ENCODE measurements at places on chromosomes 13 and 19.

DNA sequence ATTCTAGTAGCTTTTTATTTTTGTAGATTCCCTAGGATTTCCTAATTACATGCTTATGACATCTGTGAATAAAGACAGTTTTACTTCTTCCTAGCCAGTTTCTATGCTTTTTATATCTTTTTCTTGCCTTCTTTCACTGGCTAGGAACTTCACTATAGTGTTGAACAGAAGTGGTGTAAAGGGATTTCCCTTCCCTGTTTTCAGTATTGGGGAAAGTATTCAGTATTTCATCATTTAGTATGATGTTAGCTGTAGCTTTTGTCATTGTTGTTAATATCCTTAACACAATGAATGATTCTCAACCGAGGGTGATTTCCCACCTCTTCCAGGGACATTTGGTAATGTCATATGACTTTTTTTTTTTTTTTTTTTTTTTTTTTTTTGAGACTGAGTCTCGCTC, 77.3 kb downstream of the SLC6A16 start:
- DNase-seq: no peak

GRCh38 chr19:44732235-44733014, 16.1 kb upstream of the BCL3 start:
- DNase-seq: no peak

DNA sequence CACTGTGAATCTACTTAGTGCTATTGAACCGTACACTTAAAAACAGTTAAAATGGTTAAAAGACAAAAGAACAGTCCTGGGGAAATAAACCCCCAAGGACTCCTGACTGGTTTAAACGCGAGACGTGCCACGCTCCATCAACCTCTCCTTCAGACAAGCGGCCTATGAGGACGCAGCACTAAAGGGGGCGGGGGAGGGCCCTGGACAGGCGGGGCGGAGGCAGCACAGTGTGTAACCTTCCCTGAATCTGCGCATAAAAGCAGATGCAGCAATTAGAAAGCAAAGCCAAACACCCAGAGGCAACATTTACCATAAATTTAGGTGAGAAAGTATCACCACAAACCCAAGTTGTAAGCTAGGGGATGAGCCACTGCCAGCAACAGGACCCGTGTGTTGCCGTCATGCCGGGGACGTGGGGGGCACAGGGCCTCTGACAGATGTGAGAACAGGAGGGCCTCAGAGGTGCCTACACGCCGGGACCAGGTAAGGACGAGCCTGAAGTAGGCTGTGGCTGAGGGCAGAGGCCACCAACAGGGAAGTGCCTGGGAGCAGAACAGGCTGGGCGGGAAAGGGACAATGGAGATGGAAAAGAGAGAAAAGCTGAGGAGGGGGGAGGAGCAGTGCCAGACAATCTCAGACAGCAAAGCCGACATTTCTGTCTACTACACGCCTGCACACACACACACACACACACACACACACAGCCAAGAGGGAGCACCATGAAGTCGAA, 15.3 kb upstream of the ADPRHL1 start:
- no peak for DNase-seq

- peak; percentile 65 for DNase-seq
Measured at GRCh38 chr13:43572656-43573360, 214.0 kb downstream of the ENOX1 start.

GRCh38 chr13:41854758-41855157, 106.2 kb downstream of the VWA8 start:
- DNase-seq: no peak

DNA sequence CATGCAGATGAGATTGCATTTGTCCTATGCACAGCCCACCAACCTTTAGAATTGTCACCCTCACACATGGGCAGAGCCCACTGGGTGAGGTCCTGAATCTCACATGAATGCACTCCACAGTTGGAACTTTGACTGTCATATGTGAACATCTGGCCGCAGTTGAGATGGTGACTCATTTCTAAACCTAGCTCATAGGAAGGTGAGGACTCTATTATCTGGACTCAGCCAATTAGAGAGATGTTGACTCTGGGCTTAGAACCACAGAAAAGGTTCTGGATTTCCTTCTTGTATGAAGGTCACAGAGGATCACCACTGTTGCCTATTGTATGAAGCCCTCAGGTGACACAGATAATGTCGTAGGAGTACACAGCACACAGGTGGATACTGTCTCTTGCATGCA, 25.6 kb upstream of the ZNF681 start:
- no peak for DNase-seq

GRCh38 chr13:106472621-106473020, 62.8 kb downstream of the EFNB2 start:
- DNase-seq: no peak

- no peak for DNase-seq
Measured at GRCh38 chr13:110130431-110130830, 176.5 kb downstream of the COL4A1 start.

- DNase-seq: no peak
Measured at GRCh38 chr19:11504502-11505031, 1.1 kb downstream of the ZNF653 start.

DNA sequence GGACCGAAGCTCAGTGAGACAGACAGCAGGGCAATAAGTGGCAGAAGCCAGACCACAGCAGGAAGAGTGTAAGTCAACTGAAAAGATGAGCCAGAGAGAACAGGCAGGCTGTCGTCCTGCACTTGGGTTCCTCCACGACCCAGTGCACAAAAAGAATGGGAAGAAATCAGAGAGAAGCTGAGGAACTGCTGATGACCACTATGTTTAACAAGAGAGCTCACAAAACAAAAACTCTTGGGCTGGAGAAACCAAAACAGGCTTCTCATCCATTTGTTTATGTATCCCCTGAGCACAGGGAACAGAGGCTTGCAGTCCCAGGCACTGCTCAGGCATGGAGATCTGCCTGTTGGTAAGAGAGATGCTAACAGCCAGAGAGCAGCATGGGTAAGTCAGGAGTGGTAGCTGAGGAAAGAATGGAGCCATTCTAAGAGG, 14.0 kb downstream of the AKAP8L start:
- no peak for DNase-seq

DNA sequence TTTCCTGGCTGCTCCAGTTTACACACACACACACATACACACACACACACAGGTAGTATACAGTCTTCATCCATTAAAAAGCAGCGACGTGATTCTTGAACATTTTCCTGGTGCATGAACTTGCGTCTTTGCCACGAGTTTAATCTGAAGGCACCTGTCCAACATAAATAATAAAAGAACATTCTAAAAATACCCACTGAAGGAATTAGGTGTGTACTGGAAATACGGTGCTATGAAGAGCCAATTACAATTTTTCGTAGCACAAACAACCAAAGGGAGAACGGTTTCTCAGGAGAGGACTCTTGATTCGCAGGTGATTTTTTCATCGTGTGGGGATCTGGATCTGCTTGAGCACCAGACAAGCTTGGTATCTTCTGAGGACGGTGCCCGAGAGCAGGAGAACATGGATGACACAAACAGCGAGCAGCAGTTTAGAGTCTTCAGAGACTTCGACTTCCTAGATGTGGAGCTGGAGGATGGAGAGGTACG, 61.2 kb downstream of the ZAR1L start:
- no peak for DNase-seq

DNA sequence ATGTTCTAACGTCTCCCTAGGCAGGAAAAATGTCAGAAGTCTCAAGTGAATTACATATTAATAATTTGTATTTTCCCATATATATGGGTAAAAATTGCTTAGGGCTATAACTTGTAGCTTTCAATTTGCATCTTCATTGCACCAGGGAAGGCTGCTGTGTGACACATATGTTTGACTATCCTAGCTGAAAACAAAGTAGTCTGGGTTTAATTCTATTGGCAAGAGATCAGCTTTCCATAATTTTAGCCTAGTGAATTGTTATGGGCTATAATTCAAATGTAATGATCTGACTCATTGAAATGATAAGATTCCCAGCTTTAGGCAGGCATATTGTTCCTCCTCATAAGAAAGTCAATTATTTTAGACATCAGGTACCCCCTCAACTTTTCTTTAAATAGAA, 553.1 kb downstream of the DCT start:
- peak; percentile 30 for DNase-seq

GRCh38 chr13:105545811-105546210, 989.7 kb downstream of the EFNB2 start:
- no peak for DNase-seq

DNA sequence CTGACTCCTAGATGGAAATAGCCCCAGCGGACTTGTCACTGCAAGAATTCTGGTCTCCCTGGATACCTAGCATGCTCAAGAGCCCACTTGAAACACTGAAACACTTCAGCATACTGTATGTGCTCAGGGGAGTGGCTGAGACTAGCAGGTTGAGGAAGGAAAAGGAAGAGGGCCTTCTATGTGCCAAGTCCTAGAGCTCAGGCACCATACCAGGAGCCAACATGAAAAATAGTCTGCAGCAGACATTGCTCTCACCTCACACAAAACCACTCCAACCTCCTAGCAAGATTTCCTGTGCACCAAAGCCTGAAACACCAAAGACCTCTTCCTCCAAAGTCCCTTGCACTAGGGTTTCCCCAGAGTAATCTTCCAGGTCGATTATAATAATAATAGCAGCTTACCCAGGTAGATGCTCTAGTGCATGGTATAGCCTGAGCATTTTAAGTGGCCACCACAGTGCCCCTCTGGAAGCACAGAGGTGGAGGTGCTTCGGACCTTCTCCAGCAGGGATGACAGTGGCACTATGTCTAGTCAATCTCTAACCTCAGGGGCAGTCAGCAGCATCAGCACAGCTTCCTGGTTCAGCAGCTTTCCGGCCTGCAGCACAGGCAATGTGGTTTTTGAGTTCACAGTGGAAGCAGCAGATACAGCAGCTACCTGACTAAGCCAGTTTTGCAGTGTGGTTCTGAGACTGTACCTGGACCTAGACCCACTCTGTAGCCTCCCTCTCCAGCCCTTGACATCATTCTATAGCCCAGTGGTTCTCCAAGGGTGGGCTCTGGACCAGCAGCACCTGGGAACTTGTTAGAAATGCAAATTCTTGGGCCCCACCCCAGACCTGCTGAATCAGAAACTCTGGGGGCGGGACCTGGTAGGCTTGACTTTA, 45.6 kb upstream of the UBE2L5 start:
- DNase-seq: no peak

GRCh38 chr19:50003810-50004419, 21.3 kb downstream of the VRK3 start:
- DNase-seq: peak; percentile 88
